MG63 (cell line): ENCODE measurements at places on chromosomes 13 and 19. TPM values are rescaled to one million over a fixed set of nuclear protein-coding genes. Genes with fewer than 3 reads are reported as not detected.

DNA sequence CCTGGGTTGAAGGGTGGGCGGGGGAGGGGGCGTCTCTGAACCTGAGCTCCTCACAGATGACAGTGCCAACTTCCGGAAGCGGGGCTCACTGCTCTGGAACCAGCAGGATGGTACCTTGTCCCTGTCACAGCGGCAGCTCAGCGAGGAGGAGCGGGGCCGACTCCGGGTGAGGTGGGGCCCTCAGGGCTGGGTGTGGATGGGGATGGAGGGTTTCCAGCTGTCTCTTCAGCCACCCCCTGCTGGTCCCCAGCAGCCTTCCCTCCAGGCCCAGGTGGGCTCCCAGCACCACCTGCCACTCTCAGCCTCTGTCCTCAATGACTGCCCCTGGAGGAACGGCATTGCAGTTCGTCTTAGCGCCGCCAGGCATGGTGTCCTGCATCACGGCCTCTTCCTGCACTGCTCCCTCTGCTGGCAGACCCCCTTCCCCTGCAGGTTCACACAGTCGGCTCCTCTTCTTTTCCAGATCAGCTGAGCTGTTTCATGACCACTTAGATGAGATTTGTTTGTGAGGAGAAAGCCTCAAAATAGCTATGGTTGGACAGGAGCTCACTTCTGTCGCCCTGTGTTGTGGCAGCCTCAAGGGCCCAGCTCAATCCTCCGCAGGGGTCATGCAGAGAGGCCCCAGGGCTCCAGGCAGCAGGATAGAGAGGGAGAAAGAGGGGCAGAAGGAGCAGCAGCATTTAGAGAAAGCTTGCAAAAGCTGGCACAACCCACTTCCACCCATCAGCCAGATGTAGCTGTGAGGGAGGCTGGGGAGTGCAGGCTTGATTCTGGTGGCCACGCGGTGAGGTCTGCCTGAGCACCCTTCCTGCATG lies 2.5 kb upstream of the GARIN5A start:
- DNase-seq: peak; percentile 30

- DNase-seq: no peak
Measured at GRCh38 chr13:100398360-100398759, 190.2 kb downstream of the GGACT start.

GRCh38 chr13:26518451-26518959 lies 39.0 kb upstream of the WASF3 start:
- DNase-seq: no peak

- no peak for DNase-seq
Measured at GRCh38 chr13:61138857-61139256, 276.8 kb downstream of the PCDH20 start.

DNA sequence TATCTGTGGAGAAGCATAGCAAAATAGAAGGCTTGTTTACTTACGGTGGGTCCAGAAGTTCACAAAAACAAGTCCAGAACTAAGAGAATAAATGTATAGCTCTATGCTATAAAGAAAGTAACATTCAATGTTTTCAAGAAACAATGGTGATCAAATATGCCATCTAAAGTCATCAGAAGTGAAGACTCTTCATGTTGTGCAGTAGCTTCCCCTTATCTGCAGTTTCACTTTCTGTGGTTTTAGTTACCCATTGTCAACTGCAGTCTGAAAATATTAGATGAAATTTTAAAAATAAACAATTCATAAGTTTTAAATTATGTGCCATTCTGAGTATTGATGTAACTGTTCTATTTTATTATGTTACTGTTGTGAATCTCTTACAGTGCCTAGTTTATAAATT lies 72.5 kb downstream of the EDNRB start:
- no peak for DNase-seq

GRCh38 chr19:873084-873483 lies 13.6 kb downstream of the CFD start:
- no peak for DNase-seq

- no peak for DNase-seq
Measured at GRCh38 chr19:6791237-6791636, 18.7 kb downstream of the VAV1 start.

The TLE6 gene
- total RNA-seq: not detected in 2 replicates

The LILRB3 gene
- total RNA-seq: not detected in 2 replicates

The RFX2 gene
- total RNA-seq: 3.8 and 11.8 TPM in 2 replicates
